ENCODE measurements at places on chromosomes 7 and 10.

DNA sequence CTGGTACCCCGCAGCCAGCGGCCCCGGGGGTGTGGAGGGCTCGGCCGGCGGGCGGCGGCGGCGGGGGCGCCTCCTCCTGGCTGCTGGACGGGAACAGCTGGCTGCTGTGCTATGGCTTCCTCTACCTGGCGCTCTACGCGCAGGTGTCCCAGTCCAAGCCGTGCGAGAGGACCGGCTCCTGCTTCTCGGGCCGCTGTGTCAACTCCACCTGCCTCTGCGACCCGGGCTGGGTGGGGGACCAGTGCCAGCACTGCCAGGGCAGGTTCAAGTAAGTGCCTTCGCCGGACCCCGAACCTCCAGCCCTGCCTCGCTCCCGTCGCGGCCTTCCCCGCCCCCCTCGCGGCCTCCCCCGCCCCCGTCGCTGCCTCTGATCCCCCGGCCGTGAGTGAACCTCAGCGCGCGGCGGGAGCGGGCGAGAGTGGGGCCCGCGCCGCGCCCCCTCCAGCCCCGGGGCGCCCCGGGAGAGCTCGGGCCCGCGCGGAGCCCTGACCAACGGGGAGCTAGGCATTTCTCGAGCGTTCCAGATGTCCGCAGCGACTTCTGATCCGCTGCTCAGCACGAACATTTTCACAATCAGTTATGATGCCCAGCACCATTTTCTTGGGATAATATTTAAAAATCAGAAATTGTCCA is 727 bp downstream of the ATRNL1 start:
- DNase-seq: no peak

DNA sequence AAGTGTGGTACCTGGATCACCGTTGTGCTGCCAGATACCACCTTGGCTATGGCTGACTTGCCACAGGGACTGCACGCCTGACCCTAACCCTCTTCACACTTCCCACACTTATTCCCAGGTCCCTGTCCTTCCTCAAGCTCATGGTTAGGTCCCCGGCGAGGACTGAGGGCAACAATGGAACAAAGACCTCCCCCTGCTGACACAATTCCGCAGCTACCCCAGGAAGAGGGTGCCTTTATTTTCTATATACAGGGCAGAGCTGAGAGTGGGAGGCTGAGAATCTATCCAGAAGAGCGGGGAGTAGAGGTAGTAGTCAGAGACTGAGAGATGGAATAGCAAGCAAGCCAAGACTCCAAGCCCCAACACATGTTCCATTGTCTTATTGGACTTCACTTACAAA is 118.1 kb upstream of the SEM1 start:
- no peak for DNase-seq

DNA sequence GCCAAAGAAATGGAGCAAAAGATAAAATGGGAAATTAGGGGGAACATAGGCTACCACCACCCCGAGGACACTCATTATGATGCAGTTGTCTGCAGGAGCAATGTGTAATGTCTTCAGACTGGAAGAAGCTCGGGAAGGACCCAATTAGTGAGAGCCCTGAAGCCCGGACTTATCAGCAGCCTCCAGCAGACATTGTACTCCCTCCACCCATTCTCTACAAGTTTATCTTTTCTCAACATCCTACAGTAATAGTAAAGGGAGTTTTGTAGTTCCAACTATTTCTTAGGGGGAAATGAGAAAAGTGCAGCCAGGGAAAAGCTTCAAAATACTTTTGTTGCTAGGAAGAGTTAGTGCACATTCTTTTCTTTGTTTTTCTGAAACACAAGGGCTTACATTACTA is 657.3 kb upstream of the COBL start:
- DNase-seq: no peak

DNA sequence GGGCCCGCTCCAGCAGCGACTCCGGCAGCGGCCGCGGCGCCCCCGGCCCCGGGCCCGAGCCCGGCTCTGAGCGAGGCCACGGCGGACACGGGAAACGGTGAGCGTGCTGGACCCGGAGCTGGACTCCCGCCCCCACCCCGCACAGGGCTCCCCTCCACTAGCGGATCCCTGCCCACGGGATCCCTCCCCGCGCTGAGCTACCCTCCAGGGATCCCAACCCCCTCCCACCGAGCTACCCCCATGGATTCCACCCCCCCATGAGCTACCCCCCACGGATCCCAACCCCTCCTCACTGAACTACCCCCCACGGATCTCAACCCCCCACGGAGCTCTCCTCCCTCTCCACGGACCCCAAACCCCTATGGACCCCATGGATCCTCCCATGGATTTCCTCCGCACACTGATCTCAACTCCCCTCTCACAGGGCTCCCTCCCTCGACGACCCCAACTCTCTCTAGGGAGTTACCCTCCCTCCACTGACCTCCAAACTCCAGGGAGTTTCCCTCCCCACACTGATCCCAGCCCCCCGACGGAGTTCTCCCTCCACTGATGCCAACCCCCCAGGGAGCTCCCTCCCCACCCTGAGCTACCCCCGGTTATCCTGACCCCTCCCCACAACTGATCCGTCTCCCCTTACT is 20.6 kb upstream of the HSPB1 start:
- DNase-seq: no peak

GRCh38 chr10:87660484-87661133 is 931 bp downstream of the PAPSS2 start:
- DNase-seq: no peak

DNA sequence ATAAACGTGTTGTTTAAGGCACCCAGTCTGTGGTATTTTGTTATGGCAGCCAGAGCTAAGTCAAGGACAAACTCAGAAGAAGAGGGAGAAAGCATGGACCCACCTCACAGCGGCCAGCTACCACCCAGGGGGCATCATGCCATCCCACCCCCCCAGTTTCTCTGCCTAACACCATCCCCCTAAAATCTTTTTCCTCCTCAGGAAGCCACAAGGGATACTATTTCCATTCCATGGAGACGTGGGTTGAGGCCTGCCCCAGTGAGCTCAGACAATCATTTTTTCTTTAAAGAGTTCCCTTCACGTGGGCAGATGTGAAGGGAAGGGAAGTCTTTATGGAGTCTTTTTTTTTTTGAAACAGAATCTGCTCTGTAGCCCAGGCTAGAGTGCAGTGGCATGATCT is 131.8 kb downstream of the FGFR2 start:
- DNase-seq: no peak

- DNase-seq: no peak
Measured at GRCh38 chr7:43591558-43592180, 8.8 kb downstream of the STK17A start.
